GM23338 (cell line): ENCODE measurements at places on chromosomes 7 and 10. TPM values are rescaled to one million over a fixed set of nuclear protein-coding genes. Genes with fewer than 3 reads are reported as not detected.

- no peaks in the 10 kb centered on the region for H3K36me3 ChIP-seq
- no peaks in the 10 kb centered on the region; the same call in none of the 2 replicates for H3K4me1 ChIP-seq
- no peak overlapping the region for H3K4me3 ChIP-seq
- no peaks in the 10 kb centered on the region for H3K27me3 ChIP-seq
- no peak for DNase-seq
- no peak overlapping the region for H3K27ac ChIP-seq
These were observed 176.5 kb downstream of the TNS3 start for GRCh38 chr7:47405286-47405904.

DNA sequence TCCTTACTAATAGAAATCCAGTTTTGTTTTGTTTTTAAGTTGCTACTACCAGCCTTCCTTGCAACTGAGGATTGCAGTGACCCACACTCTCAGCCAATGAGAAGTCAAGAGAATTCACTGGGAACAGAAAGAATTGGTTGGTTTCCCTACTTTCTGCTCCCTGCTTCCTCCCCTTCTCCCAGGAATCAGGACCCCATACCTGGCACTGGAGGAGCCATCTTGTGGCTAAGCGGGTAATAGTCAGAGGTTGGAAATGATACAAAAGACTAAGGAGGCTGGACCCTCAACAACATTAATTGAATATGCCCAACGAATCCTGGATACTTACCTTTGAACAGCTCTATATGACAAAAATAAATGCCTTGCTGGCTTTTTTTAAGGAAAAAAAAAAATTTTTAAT lies 6.3 kb downstream of the TMEM176A start:
- H3K4me1 ChIP-seq = no peaks in the 10 kb centered on the region
- H3K27ac ChIP-seq = no peak overlapping the region
- no peaks in the 10 kb centered on the region for H3K36me3 ChIP-seq

DNA sequence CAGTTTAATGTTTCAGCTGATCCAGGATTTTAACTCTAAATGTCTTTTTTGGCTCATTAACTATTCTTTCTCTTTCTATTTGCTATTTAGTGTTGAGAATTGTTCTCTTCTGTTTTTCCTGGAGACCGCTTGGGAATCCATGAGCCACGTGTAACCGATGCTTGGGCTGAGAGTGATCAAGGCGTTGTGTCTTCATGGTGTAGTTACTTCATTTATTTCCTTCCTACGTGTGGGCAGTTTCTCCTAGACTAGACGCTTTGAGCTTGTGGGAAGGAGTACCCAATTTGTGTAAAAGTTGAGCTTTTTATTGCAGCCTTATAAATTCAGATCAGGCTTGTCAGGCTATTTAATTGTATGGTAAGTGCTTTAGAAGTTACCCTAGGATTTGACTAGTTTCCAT lies 2.9 kb downstream of the EIF3B start:
- peaks cover 62% of the 10 kb centered on the region for H3K36me3 ChIP-seq
- peak overlapping the region; percentile 58; the same call in 1 of the 2 replicates for H3K4me3 ChIP-seq
- H3K27ac ChIP-seq = peak overlapping the region; percentile 74; the same call in 1 of the 2 replicates
- no peaks in the 10 kb centered on the region for H3K27me3 ChIP-seq

- no peak for DNase-seq
- H3K4me3 ChIP-seq = no peak overlapping the region
- no peaks in the 10 kb centered on the region for H3K27me3 ChIP-seq
- no peaks in the 10 kb centered on the region for H3K36me3 ChIP-seq
- H3K4me1 ChIP-seq = peaks cover 12% of the 10 kb centered on the region; the same call in 1 of the 2 replicates
These were observed 59.4 kb downstream of the SYPL1 start for GRCh38 chr7:106052681-106053080.

GRCh38 chr10:47019155-47020145 lies 108.2 kb downstream of the PTPN20 start:
- H3K36me3 ChIP-seq = no peaks in the 10 kb centered on the region
- DNase-seq = no peak
- H3K27me3 ChIP-seq = no peaks in the 10 kb centered on the region
- no peak overlapping the region for H3K4me3 ChIP-seq
- no peaks in the 10 kb centered on the region for H3K4me1 ChIP-seq

The TNRC18 gene
- total RNA-seq = 6.9 and 17.5 TPM in 2 replicates
